ENCODE measurements at places on chromosomes 13 and 19.

DNA sequence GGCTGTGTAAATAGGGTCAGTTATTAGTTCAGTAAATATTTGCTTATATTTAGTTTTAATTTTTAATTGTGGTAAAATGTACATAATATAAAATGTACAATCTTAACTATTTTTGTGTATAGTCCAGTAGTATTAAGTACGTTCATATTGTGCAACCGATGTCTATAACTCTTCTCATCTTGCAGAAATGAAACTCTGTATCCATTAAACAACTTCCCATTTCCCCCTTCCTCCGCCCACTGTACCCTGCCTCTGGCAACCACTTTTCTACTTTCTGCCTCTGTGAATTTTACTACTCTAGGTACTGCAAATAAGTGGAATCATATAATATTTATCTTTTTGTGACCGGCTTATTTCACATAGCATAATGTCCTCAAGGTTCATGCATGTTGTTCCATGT is 24.4 kb downstream of the UBAC2 start:
- no peak overlapping the region for H3K4me3 ChIP-seq
- DNase-seq = no peak
- H3K27ac ChIP-seq = no peak overlapping the region
- H3K4me1 ChIP-seq = peaks cover 9% of the 10 kb centered on the region
- no peaks in the 10 kb centered on the region for H3K27me3 ChIP-seq

GRCh38 chr13:78168981-78169380 is 250.3 kb upstream of the EDNRB start:
- no peak for DNase-seq
- no peaks in the 10 kb centered on the region for H3K4me1 ChIP-seq
- no peak overlapping the region for H3K27ac ChIP-seq

DNA sequence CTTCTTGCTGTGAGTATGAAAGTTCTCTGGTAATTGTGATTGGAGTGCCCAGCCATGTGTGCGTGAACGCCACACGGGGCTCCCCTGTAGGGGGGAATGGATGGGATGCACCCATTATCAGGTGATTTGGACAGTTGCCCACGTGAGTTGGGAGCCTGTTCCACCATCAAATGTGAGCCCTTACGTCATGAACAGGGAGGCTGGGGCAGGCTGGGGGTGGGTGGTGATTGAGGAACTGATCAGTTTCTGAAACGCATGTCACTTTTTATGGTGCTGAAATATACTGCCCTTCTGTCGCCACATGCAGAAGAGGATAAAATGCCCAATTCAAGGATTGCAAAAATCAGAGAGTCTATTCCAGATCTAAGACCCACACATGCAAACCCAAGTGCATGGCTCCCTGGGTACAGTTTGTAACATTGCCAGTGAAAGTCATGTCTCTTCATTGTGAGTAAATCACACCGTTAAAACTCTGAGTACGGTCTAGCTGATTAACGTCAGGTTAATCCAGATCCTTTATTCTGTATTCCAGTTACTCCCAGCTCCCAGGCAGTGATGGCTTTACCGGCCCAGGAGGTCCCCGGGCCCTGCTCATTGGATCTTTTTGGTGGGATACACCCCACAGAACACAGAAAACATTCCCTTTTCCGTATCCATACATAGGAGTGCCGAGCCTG is 90.2 kb downstream of the RAB20 start:
- H3K4me1 ChIP-seq = peaks cover 9% of the 10 kb centered on the region
- DNase-seq = no peak
- H3K36me3 ChIP-seq = peaks cover 95% of the 10 kb centered on the region
- no peaks in the 10 kb centered on the region for H3K27me3 ChIP-seq

- no peaks in the 10 kb centered on the region for H3K27me3 ChIP-seq
- DNase-seq = no peak
- no peak overlapping the region for H3K27ac ChIP-seq
- no peaks in the 10 kb centered on the region for H3K4me1 ChIP-seq
- no peaks in the 10 kb centered on the region for H3K36me3 ChIP-seq
- H3K4me3 ChIP-seq = no peak overlapping the region
Measured at GRCh38 chr13:24557081-24557480, 44.5 kb upstream of the PARP4 start.

DNA sequence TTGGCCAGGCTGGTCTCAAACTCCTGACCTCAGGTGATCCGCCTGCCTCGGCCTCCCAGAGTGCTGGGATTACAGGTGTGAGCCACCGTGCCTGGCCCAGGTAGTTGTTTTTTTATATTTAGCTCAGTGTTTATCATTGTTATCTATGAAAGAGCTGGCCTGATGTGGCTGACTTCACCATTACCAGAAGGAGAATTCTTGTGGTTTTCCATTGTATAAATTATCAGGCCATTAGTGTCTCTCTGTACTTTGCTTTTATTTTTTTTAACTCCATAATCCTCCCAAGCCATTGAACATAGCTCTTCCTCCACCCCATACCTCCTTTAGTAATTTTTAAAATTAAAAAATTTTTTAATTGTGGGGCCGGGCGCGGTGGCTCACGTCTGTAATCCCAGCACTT is 24.2 kb downstream of the CERS4 start:
- H3K4me3 ChIP-seq = no peak overlapping the region
- H3K27ac ChIP-seq = no peak overlapping the region
- no peaks in the 10 kb centered on the region for H3K27me3 ChIP-seq
- no peak for DNase-seq
- H3K4me1 ChIP-seq = no peaks in the 10 kb centered on the region

- H3K27me3 ChIP-seq = peaks cover 13% of the 10 kb centered on the region
- no peak overlapping the region for H3K27ac ChIP-seq
- no peak overlapping the region for H3K4me3 ChIP-seq
- DNase-seq = no peak
- no peaks in the 10 kb centered on the region for H3K36me3 ChIP-seq
Measured at GRCh38 chr19:50322234-50322633, 6.9 kb downstream of the KCNC3 start.

GRCh38 chr13:37429976-37430375 is 168.6 kb downstream of the POSTN start:
- no peak for DNase-seq
- no peaks in the 10 kb centered on the region for H3K27me3 ChIP-seq
- H3K4me3 ChIP-seq = no peak overlapping the region
- H3K4me1 ChIP-seq = no peaks in the 10 kb centered on the region

All from neuronal stem cell (in vitro differentiated cells).